Astrocyte (in vitro differentiated cells and primary cell): ENCODE measurements at places on chromosomes 2 and 18. TPM values are rescaled to one million over a fixed set of nuclear protein-coding genes. Genes with fewer than 3 reads are reported as not detected.

Gene LIMS2
- total RNA-seq: 73.3 and 75.1 TPM in 2 replicates

Gene UGT1A1
- total RNA-seq: not detected in 2 replicates

Gene MPP4
- total RNA-seq: 1.0 and 2.9 TPM in 2 replicates

DNA sequence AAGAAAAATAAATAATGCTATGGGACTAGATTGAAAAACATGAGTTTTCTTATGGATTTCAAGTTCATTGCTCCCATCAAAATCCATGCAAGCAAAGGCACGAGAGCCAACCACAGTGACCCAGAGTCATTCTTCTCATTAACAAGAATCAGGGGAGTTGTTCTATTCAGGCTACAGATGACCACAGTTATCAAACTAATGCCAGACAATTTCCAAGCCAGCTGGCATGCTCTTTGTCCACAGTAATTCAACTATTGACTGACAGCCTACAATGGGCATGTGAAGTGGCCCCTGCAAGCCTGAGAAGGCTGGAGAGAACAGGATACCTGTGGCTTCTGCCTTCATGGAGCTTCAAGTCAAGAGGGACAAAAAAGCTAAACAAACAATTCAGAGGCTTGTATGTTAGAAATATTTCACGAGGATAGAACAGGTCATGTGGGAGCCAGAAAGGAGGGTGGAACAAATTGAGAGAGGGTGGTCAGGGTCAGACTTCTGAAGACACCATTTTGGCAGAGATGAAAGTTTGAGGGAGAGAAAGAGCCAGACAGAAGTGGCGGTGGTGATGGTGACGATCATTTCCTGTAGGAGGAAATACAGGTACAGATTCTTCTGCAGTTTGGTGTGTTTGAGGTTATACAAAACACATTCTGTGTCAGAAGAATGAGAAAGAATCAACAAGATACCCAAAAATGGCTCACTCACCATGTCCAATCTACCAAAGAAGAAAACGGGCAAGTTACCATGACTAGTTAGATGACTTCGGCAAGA is 732.4 kb downstream of the RNF144A start:
- DNase-seq: no peak

Gene ANO7
- total RNA-seq: 5.8 and 7.1 TPM in 2 replicates

DNA sequence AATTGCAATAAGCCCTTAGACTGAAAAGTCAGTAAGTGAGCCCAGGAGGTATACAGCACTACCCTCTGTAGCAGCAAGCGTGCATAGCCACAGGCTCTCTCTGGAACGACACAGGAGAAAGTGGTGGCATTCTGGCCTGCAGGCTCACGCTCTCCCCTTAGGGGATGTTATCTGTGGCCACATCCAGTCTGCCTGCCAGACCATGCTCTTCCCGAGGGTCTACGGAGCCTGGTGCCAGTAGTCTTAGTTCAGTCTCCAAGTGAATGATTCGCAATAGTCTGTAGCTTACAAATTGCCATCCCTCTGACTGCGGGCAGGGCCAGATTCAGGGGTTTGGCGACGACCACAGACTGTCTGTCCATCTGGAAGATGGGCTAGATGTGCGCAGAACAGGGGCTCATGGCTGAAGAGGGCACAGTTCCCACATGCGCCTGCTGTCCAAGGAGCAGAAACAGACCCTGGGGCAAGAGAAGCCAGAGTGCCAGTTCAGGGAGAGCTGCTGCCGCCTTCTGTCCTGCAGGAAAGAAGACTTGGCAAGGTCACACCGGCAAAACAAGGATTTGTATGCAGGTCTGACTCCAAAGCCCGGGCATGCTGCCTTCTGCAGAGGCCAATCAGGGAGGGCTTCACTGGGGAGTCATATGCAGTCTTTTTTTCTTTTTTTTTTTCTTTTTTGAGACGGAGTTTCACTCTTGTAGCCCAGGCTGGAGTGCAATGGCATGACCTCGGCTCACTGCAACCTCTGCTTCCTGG is 3.5 kb upstream of the KLF11 start:
- DNase-seq: no peak

Gene ZNF516
- total RNA-seq: 55.9 and 59.8 TPM in 2 replicates

- peak; percentile 52 for DNase-seq
These were observed 314.5 kb upstream of the MMADHC start for GRCh38 chr2:149902081-149902480.

Gene TYMS
- 26.6 and 38.7 TPM in 2 replicates for total RNA-seq

Gene GREB1L
- 4.3 and 16.2 TPM in 2 replicates for total RNA-seq

GRCh38 chr2:150698016-150698661 is 210.7 kb upstream of the RND3 start:
- no peak for DNase-seq

Gene OLA1
- 94.6 and 104 TPM in 2 replicates for total RNA-seq

DNA sequence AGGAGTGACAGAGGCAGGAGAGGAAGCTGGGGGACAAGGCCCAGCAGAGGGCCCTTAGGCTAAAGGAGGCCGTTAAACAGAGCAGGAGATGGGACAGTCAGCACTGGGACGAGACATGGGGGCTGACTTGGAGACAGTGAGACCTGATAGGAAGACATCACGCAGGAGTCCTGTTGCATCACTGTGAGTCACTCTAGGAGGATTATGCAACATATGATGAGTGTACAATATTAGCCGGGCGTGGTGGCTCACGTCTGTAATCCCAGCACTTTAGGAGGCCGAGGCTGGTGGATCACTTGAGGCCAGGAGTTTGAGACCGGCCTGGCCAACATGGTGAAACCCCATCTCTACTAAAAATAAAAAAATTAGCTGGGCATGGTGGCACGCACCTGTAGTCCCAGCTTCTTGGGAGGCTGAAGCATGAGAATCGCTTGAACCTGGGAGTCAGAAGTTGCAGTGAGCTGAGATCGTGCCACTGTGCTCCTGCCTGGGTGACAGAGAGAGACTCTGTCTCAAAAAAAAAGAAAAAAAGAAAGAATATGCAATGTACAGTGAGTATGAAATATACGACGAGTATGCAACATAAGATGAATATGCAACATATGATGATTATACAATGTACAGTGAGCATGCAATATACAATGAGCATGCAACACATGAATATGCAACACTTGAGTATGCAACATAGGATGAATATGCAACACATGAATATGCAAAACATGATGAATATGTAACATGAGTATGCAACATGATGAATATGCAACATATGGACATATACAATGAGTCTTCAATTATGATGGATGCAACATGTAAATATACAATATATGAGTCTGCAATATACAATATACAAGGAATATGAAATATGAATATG is 83.3 kb upstream of the ID2 start:
- peak; percentile 87 for DNase-seq

GRCh38 chr2:159639712-159640111 is 23.4 kb upstream of the BAZ2B start:
- DNase-seq: no peak

Gene MSH2
- total RNA-seq: 16.0 and 16.2 TPM in 2 replicates

GRCh38 chr2:235577404-235578330 is 83.8 kb downstream of the AGAP1 start:
- DNase-seq: peak; percentile 33

Gene DNMT3A
- 51.4 and 58.1 TPM in 2 replicates for total RNA-seq

Gene KIF5C
- total RNA-seq: 21.0 and 24.3 TPM in 2 replicates

DNA sequence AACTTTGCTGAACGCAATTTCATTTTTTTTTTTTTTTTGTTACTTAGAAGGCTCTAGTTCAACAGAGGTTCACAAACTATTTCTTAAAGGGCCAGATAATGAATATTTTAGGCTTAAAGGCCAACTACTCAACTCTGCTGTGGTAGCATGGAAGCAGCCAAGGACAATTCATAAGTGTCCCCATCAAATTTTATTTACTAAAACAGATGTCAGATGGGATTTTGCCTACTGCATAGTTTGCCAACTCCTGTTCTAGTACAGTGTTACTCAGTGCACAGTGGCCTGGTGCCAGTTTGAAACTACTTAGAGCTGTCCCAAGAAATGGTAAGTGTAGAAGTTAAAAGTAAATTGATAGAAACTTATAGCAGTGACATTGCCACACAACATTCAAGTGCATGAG is 949.4 kb upstream of the FANCL start:
- DNase-seq: no peak

DNA sequence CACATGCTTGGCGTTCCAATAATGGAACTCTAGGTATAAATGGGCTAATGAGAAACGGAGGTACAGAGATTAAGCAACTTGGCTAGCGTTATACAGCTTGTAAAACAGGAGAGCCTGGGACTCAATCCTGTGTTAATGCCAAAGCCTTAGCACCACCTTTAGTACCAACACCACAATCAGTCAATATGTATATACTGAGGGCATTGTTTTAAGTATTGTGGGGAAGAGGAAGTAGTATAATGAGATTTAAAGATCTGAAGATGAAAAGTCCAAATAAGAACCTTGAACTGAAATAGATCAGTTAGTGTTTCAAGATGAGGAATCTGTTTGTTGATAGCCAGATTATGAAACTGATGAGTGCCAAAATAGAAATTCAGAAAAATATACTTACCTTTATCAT is 8.1 kb downstream of the MARS2 start:
- no peak for DNase-seq

- no peak for DNase-seq
These were observed 532.1 kb downstream of the RNF144A start for GRCh38 chr2:7449298-7449697.

- peak; percentile 78 for DNase-seq
These were observed 1.5 kb upstream of the FLACC1 start for GRCh38 chr2:201358684-201359083.

Gene MARCHF4
- 28.1 and 42.8 TPM in 2 replicates for total RNA-seq

Gene ZAP70
- 0.14 and 0.73 TPM in 2 replicates for total RNA-seq

- no peak for DNase-seq
These were observed 3.0 kb downstream of the PIKFYVE start for GRCh38 chr2:208269091-208269490.
